Keratinocyte (primary cell): ENCODE measurements at places on chromosomes 5 and 9. TPM values are rescaled to one million over a fixed set of nuclear protein-coding genes. Genes with fewer than 3 reads are reported as not detected.

Gene SLC31A1
- polyA plus RNA-seq = 15.7 to 21.1 TPM (median 20.3 TPM) in 3 replicates

Gene SPINK13
- not detected in 3 replicates for polyA plus RNA-seq

Gene ENTR1
- 36.8 to 50.8 TPM (median 46.5 TPM) in 3 replicates for polyA plus RNA-seq

Gene CCDC192
- polyA plus RNA-seq = not detected in 3 replicates

Gene ARPC5L
- polyA plus RNA-seq = 79.5 to 107 TPM (median 102 TPM) in 3 replicates

Gene SLC6A7
- polyA plus RNA-seq = not detected in 3 replicates

Gene BTNL8
- not detected in 3 replicates for polyA plus RNA-seq

Gene MARCHF6
- 92.6 to 196 TPM (median 174 TPM) in 3 replicates for polyA plus RNA-seq

Gene CER1
- polyA plus RNA-seq = not detected in 3 replicates

Gene ZNF883
- polyA plus RNA-seq = 0.90 to 1.00 TPM (median 0.98 TPM) in 3 replicates

Gene SLC4A9
- polyA plus RNA-seq = 0.04 to 0.14 TPM (median 0.07 TPM) in 3 replicates

Gene SEMA6A
- polyA plus RNA-seq = 0.53 to 0.84 TPM (median 0.68 TPM) in 3 replicates

Gene CHSY3
- polyA plus RNA-seq = 0.37 to 0.58 TPM (median 0.47 TPM) in 3 replicates

Gene IFNB1
- 0.07 TPM in 1 of 3 replicates, not detected in the others for polyA plus RNA-seq

Gene VCAN
- polyA plus RNA-seq = 1.9 to 2.2 TPM (median 2.2 TPM) in 3 replicates

Gene BRINP1
- polyA plus RNA-seq = 0.52 to 2.5 TPM (median 0.63 TPM) in 3 replicates

Gene PCDHGB7
- polyA plus RNA-seq = 0.66 to 1.1 TPM (median 0.69 TPM) in 3 replicates

Gene GMCL2
- not detected in 3 replicates for polyA plus RNA-seq

Gene SHROOM1
- 0.25 to 0.73 TPM (median 0.58 TPM) in 3 replicates for polyA plus RNA-seq

Gene SLC6A19
- not detected in 3 replicates for polyA plus RNA-seq

Gene TIMD4
- not detected in 3 replicates for polyA plus RNA-seq

Gene ZFP2
- polyA plus RNA-seq = 0.32 to 0.54 TPM (median 0.52 TPM) in 3 replicates

Gene SSNA1
- polyA plus RNA-seq = 45.3 to 63.2 TPM (median 56.7 TPM) in 3 replicates

Gene LCN1
- not detected in 3 replicates for polyA plus RNA-seq

Gene ABLIM3
- 7.9 to 10.4 TPM (median 9.3 TPM) in 3 replicates for polyA plus RNA-seq

Gene CDH10
- polyA plus RNA-seq = 0.15 to 0.67 TPM (median 0.26 TPM) in 3 replicates

Gene PAEP
- not detected in 3 replicates for polyA plus RNA-seq

Gene PCDHGA2
- polyA plus RNA-seq = 0.14 to 0.37 TPM (median 0.35 TPM) in 3 replicates

Gene TAF9
- polyA plus RNA-seq = 167 to 237 TPM (median 187 TPM) in 3 replicates
